Activated CD8-positive, alpha-beta memory T cell treated with anti-CD3 and anti-CD28 coated beads, Interleukin-2, amount 10 ng/mL, durations not matched to agents 7 days and 5 days (primary cell): ENCODE measurements at places on chromosomes 16 and 17. TPM values are rescaled to one million over a fixed set of nuclear protein-coding genes. Genes with fewer than 3 reads are reported as not detected.

The PDILT gene
- total RNA-seq: not detected

The ABCC6 gene
- not detected for total RNA-seq

The SHBG gene
- not detected for total RNA-seq

DNA sequence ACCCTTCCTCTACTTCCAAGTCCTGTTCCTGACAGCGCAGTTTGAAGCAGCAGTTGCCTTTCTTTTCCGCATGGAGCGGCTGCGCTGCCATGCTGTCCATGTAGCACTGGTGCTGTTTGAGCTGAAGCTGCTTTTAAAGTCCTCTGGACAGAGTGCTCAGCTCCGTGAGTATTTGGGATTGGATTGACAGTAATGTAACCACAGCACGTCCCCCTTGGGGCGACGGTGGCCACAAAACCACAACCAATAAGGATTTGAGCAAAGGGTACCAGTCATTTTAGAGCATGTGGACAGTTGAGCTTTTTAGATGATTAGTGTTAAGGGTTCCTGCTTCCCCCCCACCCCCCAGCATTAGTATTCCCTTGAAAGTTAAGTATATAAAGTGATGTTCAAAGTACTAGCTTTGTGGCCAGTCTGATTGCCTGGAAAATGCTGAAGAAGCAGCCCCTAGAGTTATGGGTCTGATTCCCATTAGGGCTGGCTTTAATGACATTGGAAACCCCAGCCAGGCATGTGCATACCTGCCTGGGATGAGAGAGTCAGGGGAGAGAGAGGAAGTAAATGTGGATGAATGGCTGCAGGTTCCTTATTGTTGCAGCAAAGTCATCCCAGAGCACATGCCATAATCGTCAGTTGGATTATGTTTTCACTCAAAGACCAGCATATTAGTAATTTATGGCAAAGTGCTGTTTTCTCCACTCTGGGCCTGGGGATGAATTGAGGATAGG, 31.6 kb upstream of the SLC12A3 start:
- DNase-seq: peak; percentile 74

DNA sequence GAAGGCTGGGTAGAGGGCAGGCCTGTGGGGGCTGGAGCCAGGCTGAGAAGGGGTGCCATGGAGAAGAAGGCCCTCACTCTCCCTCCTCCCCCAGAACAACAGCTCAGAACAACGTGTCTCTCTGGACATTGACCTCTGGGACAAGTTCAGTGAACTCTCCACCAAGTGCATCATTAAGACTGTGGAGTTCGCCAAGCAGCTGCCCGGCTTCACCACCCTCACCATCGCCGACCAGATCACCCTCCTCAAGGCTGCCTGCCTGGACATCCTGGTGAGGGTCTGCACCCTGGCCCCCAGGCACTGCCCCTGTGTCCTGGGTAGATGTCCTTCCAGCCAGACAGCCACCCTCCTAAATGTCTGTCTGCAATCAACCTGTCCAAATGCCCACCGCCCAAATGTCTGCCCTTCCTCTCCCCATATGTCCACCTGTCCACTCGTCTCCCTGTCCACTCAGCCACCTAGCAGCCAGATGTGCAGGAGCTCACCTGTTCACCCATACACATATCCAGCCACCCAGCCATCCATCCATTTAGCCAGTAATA, 12.2 kb downstream of the GJD3 start:
- DNase-seq: no peak

DNA sequence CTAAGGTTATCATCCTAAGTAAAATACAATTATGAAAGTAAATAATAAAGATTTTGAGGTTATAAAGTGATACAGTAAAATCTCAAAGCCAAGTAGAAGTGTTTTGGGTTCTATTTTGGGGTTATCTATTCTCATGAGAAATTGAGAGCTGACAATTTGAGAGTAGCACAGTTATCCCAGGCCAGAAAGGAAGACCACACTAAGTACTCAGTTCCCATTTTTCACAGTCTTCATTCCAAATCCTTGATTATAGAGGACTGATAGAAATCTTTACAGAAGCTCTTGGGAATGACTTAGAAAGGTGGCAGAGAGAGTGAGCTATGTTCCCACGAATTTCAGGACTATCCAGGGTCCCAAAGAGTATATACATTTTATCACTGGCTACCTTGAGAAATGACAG, 4.6 kb downstream of the GFOD2 start:
- no peak for DNase-seq
